Activated T-cell treated with anti-CD3 and anti-CD28 coated beads, Interleukin-2, amount 50 U/mL, for 72 hours (primary cell): ENCODE measurements at places on chromosomes 6 and 20. TPM values are rescaled to one million over a fixed set of nuclear protein-coding genes. Genes with fewer than 3 reads are reported as not detected.

- H3K27ac ChIP-seq: no peak overlapping the region
- no peak overlapping the region for H3K4me3 ChIP-seq
- H3K36me3 ChIP-seq: no peaks in the 10 kb centered on the region
- H3K27me3 ChIP-seq: peaks cover 20% of the 10 kb centered on the region
- no peak for DNase-seq
Observed at GRCh38 chr6:18340781-18341551, 46.2 kb upstream of the RNF144B start.

DNA sequence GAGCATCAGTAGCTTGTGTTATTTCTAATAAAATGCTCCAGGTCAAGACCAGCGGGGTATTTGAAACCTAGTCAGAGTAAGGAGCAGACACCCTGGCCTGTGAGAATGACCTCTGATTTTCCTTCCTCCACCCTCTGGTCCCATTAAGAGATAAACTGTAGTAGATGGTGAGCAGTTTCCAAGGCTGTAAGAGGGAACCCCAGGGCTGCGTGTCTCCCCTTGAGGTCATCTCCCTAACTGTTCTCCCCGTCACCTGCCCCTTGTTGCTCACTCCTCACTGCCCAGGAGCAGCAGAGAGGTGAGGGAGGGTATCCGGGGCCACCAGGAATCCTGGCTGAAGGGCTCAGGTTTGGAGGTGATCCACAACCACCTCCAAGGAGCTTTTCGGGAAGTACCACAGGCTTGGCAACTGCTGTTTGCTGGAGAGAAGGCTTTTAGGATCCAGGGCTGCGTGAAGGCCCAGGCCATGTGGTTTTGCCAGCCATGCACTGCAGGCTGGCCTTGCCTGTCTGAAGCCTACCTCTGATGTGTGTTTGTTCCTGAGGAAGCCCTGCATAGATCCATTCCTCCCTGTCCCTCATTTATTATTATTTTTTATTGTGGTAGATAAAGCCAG lies 62.5 kb downstream of the RREB1 start:
- H3K36me3 ChIP-seq: peaks cover 4% of the 10 kb centered on the region
- no peaks in the 10 kb centered on the region for H3K27me3 ChIP-seq
- no peak overlapping the region for H3K4me3 ChIP-seq
- no peak for DNase-seq

Gene UFL1
- 34.0 TPM for total RNA-seq

Gene MLIP
- total RNA-seq: not detected
